Frontal cortex (tissue), 4 donors: ENCODE measurements at places on chromosomes 2 and 18. TPM values are rescaled to one million over a fixed set of nuclear protein-coding genes. Genes with fewer than 3 reads are reported as not detected.

CRACDL gene
- 2.0 TPM for total RNA-seq

ZNG1B gene
- 37.5 TPM for total RNA-seq

CD226 gene
- total RNA-seq = 0.82 TPM

OTX1 gene
- total RNA-seq = 0.82 TPM

LBX2 gene
- not detected for total RNA-seq

SPATA3 gene
- not detected for total RNA-seq

CXCR1 gene
- total RNA-seq = under 0.01 TPM

CXCR2 gene
- under 0.01 TPM for total RNA-seq

HPCAL1 gene
- 26.5 TPM for total RNA-seq

FSHR gene
- not detected for total RNA-seq

ABHD1 gene
- total RNA-seq = 0.41 TPM

RFTN2 gene
- 22.8 TPM for total RNA-seq

RHOB gene
- total RNA-seq = 300 TPM

DNA sequence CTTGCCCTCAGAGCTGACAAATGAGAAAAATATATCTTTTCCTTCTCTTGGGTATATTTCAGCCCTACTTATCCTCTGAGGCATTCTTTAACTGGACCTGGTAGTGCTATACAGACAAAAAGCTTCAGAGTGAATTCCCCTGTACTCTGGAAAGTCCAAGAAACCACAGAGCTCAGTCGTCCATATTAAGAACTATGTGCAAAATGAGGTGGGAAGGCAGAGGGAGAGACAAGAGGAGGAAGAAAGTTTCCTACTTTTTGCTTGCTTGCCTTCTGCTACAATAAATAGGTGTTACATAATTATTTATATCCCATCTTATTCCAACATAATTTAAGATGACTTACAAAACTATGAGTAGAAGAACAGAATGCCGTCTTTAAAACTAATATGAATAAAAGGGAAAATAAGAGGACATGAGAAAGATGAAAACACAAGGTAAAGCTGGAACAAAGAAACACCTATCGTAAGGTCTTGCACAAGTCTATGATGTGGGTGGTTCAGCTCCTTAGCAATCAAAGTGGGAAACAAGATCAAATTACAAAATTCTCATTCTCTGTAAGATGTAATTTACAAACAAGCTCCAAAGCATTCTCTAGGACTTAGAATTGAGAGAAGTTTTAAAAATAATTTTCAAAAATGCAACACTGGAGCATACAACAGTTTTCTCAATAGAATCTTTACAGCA, 97.9 kb downstream of the BAZ2B start:
- DNase-seq = no peak

GRCh38 chr2:85503168-85503850, 35.7 kb upstream of the MAT2A start:
- DNase-seq = no peak

DNA sequence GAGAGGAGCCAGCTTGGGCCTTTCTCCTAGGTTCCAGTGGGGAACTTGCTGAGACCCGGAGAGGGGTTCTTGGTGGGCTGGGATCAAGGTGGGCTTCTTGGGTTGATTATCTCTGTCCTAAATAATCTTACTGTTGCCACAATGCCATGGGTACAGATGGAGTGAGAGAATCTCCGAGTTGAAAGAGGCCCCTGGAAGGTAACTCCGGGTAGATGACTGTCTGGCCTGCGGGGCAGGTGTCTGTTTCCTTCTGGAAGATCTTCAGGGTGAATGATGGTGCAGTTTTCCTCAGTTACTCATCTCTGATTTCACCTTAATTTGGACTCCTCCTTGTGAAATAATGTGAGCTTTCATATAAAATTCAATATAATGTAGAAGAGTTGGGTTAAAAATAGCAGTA, 159.4 kb downstream of the ACTR3 start:
- DNase-seq = no peak

- DNase-seq = no peak
Observed at GRCh38 chr2:151878655-151879563, 50.7 kb upstream of the ARL5A start.

- DNase-seq = no peak
Observed at GRCh38 chr2:220753486-220753885, 818.6 kb downstream of the EPHA4 start.

DNA sequence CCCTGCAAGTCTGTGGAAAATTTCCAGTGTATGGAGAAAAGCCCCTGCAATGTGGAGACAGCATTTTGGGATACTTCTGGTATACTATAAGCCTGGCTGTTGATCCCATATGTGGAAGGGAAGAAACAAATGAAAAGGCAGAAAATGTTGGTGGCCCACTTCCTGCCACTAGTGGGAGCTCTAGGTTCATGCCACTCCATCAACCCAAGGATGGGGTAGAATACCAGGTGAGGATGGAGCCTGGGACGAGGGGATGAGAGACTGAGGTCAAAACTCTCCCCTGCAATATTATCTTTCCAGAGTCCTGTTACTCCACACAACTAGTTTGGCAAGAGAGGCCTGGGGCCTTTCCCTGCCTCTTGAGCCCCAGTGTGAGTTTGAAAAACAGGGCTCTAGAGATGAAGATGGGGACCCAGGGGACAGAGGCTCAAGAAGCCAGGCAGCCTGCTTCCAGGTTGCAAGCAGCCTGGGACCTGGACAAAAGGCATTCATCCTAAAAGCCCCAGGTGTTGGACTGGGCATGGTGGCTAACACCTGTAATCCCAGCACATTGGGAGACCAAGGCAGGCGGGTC, 31.9 kb downstream of the BMP10 start:
- no peak for DNase-seq

- no peak for DNase-seq
Observed at GRCh38 chr18:47979611-47980200, 49.2 kb upstream of the SMAD2 start.

GRCh38 chr18:9823805-9824473, 61.8 kb upstream of the TXNDC2 start:
- no peak for DNase-seq

GRCh38 chr2:238928520-238929241, 80.8 kb downstream of the TWIST2 start:
- DNase-seq = no peak

GRCh38 chr2:48383036-48383435, 146.9 kb upstream of the STON1 start:
- DNase-seq = no peak

DNA sequence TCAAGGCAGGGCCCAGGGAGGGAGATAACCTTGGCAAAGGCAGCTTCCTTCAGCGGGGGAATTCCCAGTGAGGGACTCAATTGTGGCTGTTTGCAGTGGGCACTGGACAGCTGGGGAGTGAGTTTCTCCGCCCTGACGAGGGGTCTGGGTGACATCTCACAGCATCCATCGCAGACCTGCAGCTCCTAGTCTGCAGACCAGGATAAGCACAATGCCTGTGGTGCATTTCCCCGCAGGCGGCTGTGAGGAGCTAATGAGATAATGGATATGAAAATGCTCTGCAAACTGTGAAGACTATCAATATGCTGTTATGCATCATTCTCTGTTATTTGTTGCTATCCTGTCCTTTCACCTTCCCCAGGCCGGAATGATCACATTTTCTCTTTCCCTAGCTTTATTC, 30.0 kb upstream of the CYP1B1 start:
- DNase-seq = no peak

DNA sequence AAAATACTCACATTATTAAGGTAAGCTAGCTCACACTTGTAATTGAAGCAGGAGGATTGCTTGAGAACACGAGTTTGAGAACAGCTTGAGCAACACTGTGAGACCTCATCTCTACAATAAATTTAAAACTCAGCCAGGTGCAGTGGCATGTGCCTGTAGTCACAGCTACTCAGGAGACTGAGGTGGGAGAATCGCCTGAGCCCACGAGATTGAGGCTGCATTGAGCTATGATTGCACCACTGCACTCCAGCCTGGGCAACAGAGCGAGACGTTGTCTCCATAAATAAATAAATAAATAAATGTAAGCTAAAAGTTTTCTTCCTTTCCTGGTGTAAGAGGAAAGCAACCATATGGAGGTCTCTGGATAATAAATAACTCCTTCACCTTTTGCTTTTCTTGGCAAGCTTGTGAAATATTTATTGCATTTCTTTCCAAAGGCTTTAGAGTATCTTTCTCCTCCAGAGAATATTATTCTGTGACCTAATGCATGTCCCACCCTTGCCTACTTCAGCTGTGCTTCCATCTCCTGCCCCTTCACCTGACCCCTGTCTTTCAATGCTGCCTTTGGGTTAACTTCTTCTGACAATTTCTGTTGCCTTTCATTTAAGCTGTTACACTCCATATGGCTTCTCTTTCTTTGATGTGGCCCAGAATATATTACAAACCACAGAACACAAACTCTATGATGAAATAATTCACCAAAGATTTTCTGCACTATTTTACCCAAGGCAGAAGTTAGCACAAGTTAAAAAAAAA, 280.7 kb upstream of the RND3 start:
- DNase-seq = no peak

GRCh38 chr2:222033541-222033940, 265.3 kb downstream of the PAX3 start:
- DNase-seq = no peak

GRCh38 chr2:128446049-128446873, 127.6 kb upstream of the HS6ST1 start:
- no peak for DNase-seq

GRCh38 chr2:25387876-25388449, 46.2 kb upstream of the DNMT3A start:
- DNase-seq = no peak

DNA sequence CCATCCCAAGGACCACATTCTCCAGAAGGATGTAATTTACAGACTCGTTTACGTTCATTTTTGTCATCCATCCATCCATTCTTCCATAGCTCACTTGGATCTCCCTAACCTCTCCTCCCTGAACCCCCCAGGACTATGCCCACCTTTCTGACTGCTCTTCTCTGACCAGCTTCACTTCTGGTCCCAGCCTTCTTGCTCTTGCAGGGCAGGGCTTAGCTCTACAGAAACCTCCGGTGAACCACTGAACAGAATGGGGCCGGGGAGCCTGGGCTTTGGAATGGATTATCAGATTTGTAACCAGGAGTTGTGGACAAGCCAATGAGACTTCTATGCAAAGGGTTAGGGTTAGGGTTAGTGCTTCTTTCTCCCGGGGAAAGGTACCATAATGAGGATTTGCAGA, 95.0 kb downstream of the TGFA start:
- DNase-seq = no peak

- DNase-seq = no peak
Observed at GRCh38 chr2:65055422-65056214, 598 bp upstream of the CEP68 start.

DNA sequence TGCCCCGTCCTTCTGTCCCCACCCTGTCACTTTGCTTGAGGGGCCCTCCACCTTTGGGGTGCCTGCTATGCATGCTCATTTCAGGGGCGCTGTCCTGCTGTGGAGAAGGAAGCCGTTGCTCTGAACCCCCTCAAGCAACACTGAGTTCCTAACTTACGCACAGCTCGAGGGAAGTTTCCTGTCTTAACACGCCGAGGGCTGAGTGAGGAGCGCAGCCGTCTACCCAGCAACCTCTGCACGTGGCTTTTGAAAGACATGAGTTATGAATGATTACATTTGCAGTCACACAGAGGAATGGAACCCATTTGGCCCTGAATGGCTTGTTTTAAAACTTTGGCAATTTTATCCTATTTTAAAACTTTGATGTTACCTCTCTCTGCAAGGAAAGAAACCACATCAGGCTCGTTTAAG, 14.0 kb downstream of the RAMP1 start:
- no peak for DNase-seq

DNA sequence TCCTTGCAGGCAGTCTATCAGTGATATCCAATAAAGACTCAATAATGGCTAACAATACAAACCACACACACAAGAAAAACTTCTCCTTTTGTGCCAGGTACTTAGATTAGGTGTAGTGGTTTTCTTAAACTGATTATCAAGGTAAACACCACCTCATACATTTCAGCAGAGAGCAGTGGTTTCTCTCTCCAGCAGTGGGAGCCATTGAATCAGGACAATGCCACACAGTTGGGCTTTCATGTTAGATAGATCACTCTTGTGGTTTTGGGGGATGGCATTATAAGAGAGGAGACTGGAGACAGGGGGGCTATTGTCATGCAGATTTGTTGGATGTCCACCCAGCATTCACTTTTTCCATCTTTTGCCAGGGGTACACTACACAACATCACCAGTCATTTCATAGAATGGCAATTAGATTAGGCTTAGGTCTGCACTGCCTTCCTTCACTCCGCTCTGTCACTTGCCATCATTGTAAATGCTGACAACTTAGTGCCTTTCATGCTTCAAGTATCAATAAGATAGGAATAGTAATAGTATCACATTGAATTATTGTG, 13.6 kb upstream of the IRS1 start:
- no peak for DNase-seq

DNA sequence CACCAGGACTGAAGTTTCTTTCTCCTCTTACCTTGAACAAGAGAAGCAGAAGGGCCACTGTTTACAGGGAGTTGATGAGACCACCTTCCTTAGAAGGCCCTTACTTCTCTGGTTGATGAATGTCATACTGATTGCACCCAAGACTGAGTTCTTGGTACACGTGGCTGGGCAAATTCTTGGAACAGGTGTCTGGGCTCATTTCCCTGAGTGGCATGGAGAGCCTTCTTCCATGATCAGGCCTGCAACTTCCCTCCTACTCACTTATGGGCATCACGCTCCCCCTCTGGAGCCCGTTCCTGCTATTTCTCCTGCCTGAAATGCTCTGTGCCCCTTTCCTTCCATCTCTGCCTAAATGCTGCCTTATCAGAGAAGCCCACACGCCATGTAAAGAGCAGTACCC, 110.3 kb downstream of the PTPRM start:
- DNase-seq = no peak

DNA sequence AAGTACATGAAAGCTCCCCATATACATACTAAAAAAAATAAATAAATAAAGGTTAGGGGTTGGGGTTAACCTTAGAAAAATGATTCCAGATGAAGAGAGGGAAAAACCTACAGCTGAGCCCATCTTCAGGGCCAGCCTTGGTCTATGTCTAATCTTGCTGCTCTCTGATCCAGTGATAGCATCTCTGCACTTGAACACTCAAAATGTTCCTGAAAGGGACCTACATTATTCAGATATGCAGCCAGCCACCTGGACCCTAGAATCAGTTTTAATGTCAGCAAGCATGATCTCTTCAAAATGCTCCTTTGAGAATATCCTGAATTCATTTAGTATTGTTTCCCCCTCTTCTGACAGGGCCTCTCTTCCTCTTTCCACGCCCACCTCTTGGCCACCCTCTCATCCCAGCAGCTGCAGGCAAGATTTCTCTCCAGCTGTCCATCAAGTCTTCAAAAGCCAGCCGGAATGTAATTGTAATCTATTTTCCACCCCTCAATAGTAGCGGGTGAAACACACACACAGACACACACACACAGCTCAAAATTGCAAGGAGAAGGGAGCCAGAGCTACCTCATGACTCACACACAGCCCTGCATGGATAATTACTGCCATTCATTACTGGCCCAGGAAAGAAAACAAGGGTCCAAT, 135.5 kb downstream of the MYO3B start:
- DNase-seq = no peak

GRCh38 chr18:34623557-34623956, 86.5 kb upstream of the DTNA start:
- no peak for DNase-seq

- DNase-seq = no peak
Observed at GRCh38 chr2:133532919-133533318, 35.3 kb downstream of the NCKAP5 start.
